B cell (primary cell): ENCODE measurements at places on chromosomes 13 and 19. TPM values are rescaled to one million over a fixed set of nuclear protein-coding genes. Genes with fewer than 3 reads are reported as not detected.
A peak's percentile ranks its signal among the peaks of the same experiment; 100 is the strongest.

DNA sequence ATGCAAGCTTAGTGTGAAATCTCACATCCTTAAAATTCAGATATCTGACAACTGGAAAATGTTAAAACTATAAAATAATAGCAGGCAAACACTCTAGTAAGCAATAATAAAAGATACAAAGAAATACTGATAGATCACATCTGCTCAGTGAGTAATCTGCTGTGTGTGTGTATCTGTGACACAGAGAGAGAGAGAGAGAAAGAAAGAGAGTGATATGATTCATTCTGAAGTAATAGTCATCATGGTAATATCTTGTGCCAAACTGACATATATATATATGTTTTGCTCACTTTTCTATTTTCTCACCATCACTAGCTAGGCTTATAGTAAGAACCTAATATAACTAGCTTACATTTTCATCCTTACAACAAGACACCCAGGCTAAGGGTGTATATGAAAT, 288.0 kb upstream of the SLITRK6 start:
- no peaks in the 10 kb centered on the region for H3K4me1 ChIP-seq
- no peaks in the 10 kb centered on the region for H3K36me3 ChIP-seq
- H3K4me3 ChIP-seq: no peak overlapping the region
- DNase-seq: no peak

Gene MISP3
- 0.25 and 0.34 TPM in 2 replicates for polyA plus RNA-seq

Gene ZNF471
- 0.91 and 1.6 TPM in 2 replicates for polyA plus RNA-seq

- peak overlapping the region; percentile 47 for H3K27ac ChIP-seq
- DNase-seq: no peak
- H3K4me3 ChIP-seq: peak overlapping the region; percentile 0
- no peaks in the 10 kb centered on the region for H3K27me3 ChIP-seq
Measured at GRCh38 chr19:40754611-40755247, 3.7 kb downstream of the SNRPA start.

DNA sequence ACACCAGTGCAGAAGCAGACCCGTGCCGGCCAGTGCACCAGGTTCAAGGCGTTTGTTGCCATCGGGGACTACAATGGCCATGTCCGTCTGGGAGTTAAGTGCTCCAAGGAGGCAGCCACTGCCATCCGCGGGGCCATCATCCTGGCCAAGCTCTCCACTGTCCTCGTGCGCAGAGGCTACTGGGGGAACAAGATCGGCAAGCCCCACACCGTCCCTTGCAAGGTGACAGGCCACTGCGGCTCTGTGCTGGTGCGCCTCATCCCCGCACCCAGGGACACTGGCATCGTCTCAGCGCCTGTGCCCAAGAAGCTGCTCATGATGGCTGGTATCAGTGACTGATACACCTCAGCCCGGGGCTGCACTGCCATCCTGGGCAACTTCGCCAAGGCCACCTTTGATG, 10.1 kb downstream of the ZNF44 start:
- no peaks in the 10 kb centered on the region for H3K27me3 ChIP-seq
- no peak for DNase-seq
- peaks cover 4% of the 10 kb centered on the region for H3K36me3 ChIP-seq
- H3K4me1 ChIP-seq: no peaks in the 10 kb centered on the region
- H3K27ac ChIP-seq: no peak overlapping the region
- no peak overlapping the region for H3K4me3 ChIP-seq

DNA sequence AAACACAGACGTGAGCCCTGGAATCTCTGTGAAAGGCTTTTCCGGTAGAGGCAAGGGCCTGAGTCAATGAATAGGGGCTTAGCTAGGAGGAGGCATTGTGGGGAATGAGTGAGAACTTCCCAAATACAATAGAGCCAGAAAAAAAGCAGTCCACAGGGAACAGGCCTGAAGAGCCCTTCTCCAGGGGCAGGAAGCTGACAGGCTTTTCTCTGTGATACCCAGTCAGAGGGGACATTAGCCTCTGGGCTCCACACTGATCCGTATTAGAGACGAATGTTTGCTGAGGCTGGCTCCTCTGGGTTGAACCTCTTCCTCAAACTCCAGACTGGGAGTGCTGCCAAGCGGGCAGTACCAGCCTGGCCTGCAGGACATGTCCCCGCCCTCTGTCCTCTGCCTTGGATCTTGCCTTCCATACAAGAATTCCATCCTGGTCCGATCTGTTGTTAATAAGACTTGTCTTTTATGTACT, 2.3 kb downstream of the DHRS12 start:
- peaks cover 27% of the 10 kb centered on the region for H3K4me1 ChIP-seq
- H3K27me3 ChIP-seq: no peaks in the 10 kb centered on the region
- no peaks in the 10 kb centered on the region for H3K36me3 ChIP-seq
- no peak overlapping the region for H3K27ac ChIP-seq
- no peak overlapping the region for H3K4me3 ChIP-seq

Gene C19orf73
- polyA plus RNA-seq: 8.2 and 9.8 TPM in 2 replicates

Gene PPAN
- polyA plus RNA-seq: 42.2 and 51.0 TPM in 2 replicates

Gene GPR183
- 38.9 and 150 TPM in 2 replicates for polyA plus RNA-seq

GRCh38 chr13:77595166-77595810, 59.8 kb downstream of the SCEL start:
- H3K4me1 ChIP-seq: no peaks in the 10 kb centered on the region
- H3K4me3 ChIP-seq: no peak overlapping the region
- no peaks in the 10 kb centered on the region for H3K27me3 ChIP-seq

- H3K27ac ChIP-seq: no peak overlapping the region
- no peaks in the 10 kb centered on the region for H3K27me3 ChIP-seq
- no peaks in the 10 kb centered on the region for H3K36me3 ChIP-seq
- H3K4me3 ChIP-seq: no peak overlapping the region
Measured at GRCh38 chr13:51282322-51282721, 57.2 kb upstream of the SERPINE3 start.

Gene PCDH9
- 10.2 and 13.1 TPM in 2 replicates for polyA plus RNA-seq

- H3K4me1 ChIP-seq: peaks cover 34% of the 10 kb centered on the region
- H3K27me3 ChIP-seq: no peaks in the 10 kb centered on the region
- no peaks in the 10 kb centered on the region for H3K36me3 ChIP-seq
- peak; percentile 37 for DNase-seq
- H3K27ac ChIP-seq: peak overlapping the region; percentile 62
Measured at GRCh38 chr19:39126312-39127187, 964 bp downstream of the PAK4 start.

GRCh38 chr13:98976941-98977340, 923 bp downstream of the DOCK9 start:
- H3K4me1 ChIP-seq: peaks cover 14% of the 10 kb centered on the region
- H3K27ac ChIP-seq: no peak overlapping the region
- no peaks in the 10 kb centered on the region for H3K27me3 ChIP-seq
- no peaks in the 10 kb centered on the region for H3K36me3 ChIP-seq

- DNase-seq: no peak
- H3K27me3 ChIP-seq: no peaks in the 10 kb centered on the region
- H3K36me3 ChIP-seq: no peaks in the 10 kb centered on the region
- H3K27ac ChIP-seq: no peak overlapping the region
- H3K4me3 ChIP-seq: no peak overlapping the region
- H3K4me1 ChIP-seq: no peaks in the 10 kb centered on the region
Measured at GRCh38 chr13:79703772-79704171, 222.8 kb downstream of the NDFIP2 start.

- H3K27ac ChIP-seq: no peak overlapping the region
- H3K27me3 ChIP-seq: no peaks in the 10 kb centered on the region
Measured at GRCh38 chr19:50030225-50030624, 4.4 kb downstream of the ZNF473 start.

DNA sequence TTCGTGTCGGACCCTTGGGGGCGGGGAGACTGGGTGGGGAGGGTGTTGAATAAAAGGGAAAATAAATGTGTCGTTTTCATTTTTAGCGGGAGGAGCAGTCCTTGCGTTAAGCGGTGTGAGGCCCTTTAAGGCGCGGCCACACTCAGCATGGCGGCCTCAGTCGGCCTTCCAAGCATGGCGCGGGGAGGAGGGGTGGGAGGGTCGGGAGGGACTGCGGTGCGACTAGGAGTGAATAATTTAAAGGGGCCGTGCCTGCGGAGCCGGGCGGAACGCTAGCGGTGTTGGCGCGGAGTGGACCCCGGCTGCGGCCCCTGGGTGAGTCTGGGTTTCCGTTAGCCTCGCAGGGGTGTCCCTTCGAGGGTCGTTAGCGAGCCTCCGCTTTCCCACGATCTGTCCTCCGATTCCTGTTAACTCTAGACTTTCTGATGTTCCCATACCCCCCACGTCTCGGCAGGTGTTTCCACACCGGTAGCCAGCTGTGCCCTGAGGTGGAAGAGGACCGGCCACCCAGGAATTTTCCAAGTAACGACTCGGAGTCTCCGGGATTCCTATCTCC, 1.5 kb upstream of the PNPLA6 start:
- no peaks in the 10 kb centered on the region for H3K27me3 ChIP-seq
- peaks cover 34% of the 10 kb centered on the region for H3K4me1 ChIP-seq
- peak overlapping the region; percentile 59 for H3K27ac ChIP-seq
- DNase-seq: peak; percentile 87
- peaks cover 15% of the 10 kb centered on the region for H3K36me3 ChIP-seq
- peak overlapping the region; percentile 91 for H3K4me3 ChIP-seq

DNA sequence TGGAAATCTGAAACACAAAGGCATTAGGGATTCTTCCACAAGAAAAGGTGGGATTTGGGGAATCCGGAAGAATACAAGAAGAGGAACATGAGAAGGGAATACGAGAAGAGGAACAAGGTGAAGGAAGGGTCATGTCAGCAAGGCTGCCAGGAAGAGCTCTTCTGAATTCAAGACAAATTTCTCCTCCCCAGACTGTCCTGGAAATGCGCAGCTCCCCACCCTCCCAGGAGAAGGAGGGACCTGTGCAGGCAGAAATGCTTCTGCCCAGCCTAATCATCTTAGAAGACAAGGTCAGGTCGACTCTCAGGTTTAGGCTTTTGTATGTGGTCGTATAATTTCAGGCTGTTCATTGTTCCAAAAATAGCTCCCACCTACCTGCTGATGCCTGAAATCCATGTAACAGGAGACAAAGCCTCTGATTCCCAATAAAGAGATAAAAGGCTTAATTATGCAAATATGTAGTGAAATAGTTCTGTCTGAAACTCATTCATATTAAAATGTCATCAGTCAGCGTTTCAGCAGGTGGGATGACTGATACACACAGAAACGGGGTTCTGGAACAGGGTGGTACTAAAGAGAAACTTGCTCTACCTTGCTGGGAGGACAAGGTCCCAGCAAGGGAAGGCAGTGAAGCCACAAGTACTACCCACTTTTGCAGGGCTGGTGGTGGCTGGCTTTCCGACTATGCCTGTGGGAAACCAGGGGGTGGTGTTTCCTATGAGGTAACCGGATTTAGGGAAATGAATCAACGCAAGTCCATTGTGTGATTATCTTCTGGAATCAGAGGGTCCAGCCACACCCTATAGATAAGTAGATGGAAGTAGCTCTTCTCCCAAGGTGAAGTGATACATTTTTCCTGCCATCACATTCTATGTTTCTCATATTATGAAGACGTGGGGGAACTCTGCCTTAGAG, 76.1 kb downstream of the KL start:
- no peaks in the 10 kb centered on the region for H3K4me1 ChIP-seq
- H3K27ac ChIP-seq: no peak overlapping the region
- H3K27me3 ChIP-seq: no peaks in the 10 kb centered on the region
- H3K36me3 ChIP-seq: no peaks in the 10 kb centered on the region
- no peak for DNase-seq
- no peak overlapping the region for H3K4me3 ChIP-seq

Gene LILRA1
- polyA plus RNA-seq: 0.71 and 1.5 TPM in 2 replicates

Gene PGLYRP1
- not detected in 2 replicates for polyA plus RNA-seq

- DNase-seq: no peak
- H3K27me3 ChIP-seq: no peaks in the 10 kb centered on the region
- H3K4me1 ChIP-seq: no peaks in the 10 kb centered on the region
- H3K36me3 ChIP-seq: no peaks in the 10 kb centered on the region
Measured at GRCh38 chr13:74461011-74461410, 326.8 kb upstream of the KLF12 start.

Gene SYNE4
- polyA plus RNA-seq: 2.3 and 2.5 TPM in 2 replicates

DNA sequence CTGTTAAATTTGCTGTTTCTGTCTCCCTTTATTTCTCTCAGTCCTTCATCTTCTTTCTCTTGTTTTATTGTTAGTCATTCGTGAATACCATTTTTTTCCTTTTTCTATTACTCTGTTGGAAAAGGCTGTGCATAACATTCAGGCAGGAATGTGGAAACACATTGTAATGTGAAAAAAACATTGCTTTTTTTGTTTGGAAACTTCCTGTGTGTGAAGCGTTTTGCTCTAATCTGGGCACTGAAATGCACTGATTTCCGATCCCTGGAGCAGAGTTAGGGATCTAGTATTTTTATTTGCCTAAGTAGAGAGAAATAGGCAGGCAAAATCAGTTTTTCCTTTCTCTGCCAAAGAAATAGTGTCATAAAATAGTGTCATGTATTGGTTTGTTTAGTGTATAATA, 155.5 kb downstream of the PCCA start:
- no peaks in the 10 kb centered on the region for H3K36me3 ChIP-seq
- no peak overlapping the region for H3K4me3 ChIP-seq
- H3K27ac ChIP-seq: no peak overlapping the region
- DNase-seq: no peak
- H3K4me1 ChIP-seq: no peaks in the 10 kb centered on the region

GRCh38 chr19:40561947-40562346, 14.7 kb upstream of the SHKBP1 start:
- no peak overlapping the region for H3K4me3 ChIP-seq
- H3K27me3 ChIP-seq: peaks cover 22% of the 10 kb centered on the region
- no peaks in the 10 kb centered on the region for H3K4me1 ChIP-seq
- H3K36me3 ChIP-seq: no peaks in the 10 kb centered on the region
- no peak overlapping the region for H3K27ac ChIP-seq

DNA sequence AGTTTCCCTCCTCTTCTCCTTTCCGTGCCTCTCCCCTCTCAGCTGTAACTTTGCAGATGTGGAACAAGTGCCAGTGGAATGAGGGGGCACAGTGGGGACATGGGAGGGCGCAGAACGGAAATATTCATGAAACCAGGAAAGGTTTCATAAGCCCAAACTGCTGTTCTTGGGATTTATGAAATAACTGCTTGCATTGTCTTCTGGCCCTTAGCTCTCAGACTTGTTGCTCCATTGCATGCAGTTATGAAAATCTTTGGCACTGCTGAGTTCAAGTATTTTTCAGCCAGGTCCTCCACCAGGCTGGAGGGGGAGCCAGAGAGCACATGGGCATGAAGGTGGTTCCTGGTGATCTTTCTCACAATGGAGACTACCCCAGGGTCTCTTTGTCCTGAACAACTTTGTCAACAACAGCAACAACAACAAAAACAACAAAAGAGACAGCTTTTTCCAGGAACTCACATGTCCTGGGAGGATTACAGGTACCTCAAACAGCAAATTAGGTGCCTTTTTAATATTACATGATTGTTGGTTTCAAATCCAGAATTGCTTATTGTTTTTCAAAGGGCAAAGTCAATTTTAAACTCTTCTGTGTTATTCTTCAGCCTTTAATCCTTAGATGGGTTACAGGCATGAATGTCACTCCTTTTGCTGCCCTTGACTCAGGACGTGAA, 1.5 kb downstream of the RGCC start:
- DNase-seq: peak; percentile 68
- H3K36me3 ChIP-seq: no peaks in the 10 kb centered on the region
- H3K4me1 ChIP-seq: peaks cover 46% of the 10 kb centered on the region
- H3K4me3 ChIP-seq: peak overlapping the region; percentile 71

GRCh38 chr19:3725640-3726310, 17.6 kb downstream of the TJP3 start:
- H3K27me3 ChIP-seq: no peaks in the 10 kb centered on the region
- peaks cover 16% of the 10 kb centered on the region for H3K4me1 ChIP-seq
- DNase-seq: no peak
- no peak overlapping the region for H3K4me3 ChIP-seq

- no peak overlapping the region for H3K4me3 ChIP-seq
- peak; percentile 32 for DNase-seq
- H3K36me3 ChIP-seq: no peaks in the 10 kb centered on the region
- peaks cover 64% of the 10 kb centered on the region for H3K4me1 ChIP-seq
Measured at GRCh38 chr13:40986101-40986856, 32.8 kb downstream of the ELF1 start.
